ENCODE measurements at places on chromosomes 2 and 18.
A peak's percentile ranks its signal among the peaks of the same experiment; 100 is the strongest.

GRCh38 chr18:50170004-50170403, 24.9 kb downstream of the MYO5B start:
- no peak for DNase-seq

DNA sequence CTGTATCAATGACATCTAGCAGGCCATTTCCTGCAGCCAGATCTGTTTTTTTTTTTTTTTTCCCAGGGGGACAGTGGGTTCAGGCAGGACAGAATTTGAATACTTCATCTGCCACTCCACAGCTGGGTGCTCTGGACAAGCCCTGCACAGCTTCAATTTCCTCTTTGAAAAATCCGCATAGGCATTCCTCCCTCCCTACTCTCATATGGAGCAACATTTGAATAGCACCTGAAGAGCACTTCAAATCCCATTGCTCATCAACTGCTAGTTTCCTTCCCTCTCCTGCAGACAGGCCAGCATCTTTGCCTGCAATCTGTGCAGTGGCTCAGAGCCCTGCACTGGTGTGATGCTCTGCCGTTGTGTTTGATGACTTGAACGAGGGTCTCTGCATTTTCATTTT, 326.3 kb downstream of the TSN start:
- DNase-seq: no peak

DNA sequence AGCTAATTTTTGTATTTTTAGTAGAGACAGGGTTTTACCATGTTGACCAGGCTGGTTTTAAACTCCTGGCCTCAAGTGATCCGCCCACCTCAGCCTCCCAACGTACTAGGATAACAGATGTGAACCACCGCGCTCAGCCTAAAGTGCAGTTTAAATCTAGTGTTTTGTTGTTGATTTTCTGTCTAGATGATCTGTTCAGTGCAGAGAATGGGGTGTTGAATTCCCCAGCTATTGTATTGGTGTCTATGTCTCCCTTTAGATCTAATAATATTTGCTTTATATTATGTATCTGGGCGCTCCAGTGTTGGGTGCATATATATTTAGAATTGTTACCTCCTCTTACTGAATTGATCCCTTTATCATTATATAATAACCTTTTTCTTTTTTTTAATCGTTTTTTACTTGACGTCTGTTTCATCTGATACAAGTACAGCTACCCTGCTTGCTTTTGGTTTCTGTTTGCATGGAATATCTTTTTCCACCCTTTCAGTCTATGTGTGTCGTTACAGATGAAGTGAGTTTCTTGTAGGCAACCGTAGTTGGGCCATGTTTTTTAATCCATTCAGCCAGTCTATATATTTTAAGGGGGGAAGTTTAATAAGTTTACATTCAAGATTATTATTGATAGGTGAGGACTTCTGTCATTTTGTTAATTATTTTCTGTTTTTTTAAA, 34.3 kb downstream of the GALM start:
- DNase-seq: no peak

DNA sequence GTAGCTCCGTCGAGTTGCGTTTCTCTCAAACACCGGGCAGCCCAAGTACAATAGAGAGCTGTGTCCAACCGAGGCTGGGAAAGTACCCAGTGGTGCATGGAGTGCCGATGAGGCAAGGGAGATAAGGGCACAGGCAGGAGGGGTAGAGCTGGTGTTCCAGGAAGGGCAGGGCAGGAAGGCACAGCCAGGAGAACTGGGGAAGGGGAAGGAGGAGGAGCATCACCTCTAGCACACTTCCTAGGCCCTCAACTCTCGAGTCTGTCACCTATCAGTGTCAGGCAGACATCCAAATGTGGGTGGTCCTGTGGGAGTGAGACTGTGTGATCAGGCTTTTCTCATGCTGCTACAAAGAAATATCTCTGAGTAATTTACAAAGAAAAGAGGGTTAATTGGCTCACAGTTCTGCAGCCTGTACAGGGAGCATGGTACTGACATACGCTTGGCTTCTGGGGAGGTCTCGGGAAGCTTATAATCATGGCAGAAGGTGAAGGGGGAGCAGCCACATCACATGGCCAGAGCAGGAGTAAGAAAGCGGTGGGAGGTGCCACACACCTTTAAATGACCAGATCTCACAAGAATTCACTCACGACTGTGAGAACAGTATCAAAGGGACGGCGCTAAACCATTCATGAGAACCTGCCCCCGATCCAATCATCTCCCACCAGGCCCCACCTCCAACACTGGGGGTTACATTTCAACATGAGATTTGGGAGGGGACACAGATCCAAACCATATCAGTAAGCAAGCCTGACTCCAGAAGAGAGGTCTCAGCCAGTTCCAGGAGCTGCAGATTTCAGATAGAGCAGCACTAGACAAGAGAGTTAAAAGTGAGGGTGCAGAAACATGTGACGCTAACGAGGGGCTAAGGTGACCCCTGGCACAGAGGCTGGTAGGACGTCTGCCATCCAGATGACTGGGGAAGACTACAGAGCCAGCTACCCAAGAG, 75.7 kb downstream of the MBOAT2 start:
- no peak for DNase-seq

- DNase-seq: no peak
Observed at GRCh38 chr2:85537600-85538506, 1.1 kb upstream of the MAT2A start.

DNA sequence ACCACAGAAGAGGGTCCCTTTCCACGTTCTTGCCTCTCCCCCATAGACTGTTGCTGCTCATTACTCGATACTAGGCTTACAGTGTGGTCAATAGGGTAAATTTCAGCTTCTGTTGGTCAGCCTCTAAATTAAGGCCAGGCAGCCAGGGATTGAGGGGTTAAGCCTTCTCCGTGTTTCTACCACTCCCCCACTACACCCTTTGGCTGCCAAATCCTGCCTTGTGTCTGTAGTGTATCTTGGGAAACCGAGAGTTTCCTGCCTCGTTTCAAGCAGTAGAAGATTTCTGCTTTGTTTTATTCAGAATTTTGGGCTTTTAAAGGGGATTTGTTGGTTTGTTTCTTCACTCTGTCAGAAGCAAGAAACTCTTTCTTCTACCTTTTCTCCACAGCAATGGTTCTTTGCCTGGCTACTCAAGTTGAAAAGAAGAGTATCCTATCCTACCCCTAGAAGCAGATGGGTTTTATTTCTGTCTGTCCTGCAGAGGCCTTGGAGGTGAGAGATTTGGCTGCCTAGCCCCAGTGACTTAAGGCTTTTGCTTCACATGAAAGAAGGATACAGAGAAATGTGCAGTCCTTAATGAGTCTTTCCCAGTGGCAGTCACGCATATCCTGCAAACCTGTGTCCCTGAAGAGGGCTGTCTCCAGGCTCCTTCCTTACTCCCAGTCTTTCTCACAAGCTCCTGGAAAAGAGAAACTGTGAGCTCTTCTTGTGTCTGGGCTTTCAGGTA, 261.5 kb upstream of the TANK start:
- no peak for DNase-seq

GRCh38 chr2:28437149-28437835, 44.6 kb downstream of the FOSL2 start:
- no peak for DNase-seq

DNA sequence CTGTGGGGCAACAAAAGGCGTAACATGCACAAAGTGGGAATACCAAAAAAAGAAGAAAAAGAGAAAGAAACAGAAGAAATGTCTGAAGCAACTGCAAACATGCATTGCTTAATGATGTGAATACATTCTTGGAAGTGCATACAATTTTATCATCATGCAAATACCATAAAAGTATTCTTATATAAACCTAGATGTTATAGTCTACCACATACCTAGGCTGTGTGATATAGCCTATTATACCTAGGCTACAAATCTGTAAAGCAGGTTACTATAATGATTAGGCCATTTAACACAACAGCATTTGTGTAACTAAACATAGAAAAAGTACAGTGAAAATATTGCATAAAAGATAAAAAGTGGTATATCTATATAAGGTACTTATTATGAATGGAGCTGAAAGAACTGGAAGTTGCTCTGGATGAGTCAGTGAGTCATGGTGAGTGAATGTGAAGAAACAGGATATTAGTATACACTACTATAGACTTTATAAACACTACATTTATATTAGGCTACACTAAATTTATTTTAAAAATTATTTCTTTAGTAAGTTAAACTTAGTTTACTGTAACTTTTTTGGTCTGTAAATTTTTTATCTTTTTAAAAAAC, 319.4 kb upstream of the KCNH7 start:
- DNase-seq: peak; percentile 58

DNA sequence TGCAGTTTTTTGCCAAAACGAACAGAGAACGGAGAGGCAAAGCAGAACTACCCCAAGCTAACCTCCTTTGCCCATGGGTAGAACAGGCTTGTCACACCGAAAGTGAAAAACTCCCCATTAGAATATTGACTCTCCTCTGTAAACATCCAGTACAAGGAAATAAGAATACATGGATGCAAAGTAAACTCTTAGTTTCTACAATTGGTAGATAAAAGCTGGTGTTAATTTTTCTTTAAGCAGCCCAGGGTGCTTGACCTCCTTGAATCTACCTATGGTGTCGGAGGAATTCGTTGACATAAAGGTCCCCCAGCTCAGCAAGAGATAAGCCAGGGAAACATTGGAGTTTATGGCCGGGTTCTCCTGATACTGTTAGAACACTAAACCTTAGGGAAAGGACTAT, 48.4 kb upstream of the DSG1 start:
- DNase-seq: no peak

DNA sequence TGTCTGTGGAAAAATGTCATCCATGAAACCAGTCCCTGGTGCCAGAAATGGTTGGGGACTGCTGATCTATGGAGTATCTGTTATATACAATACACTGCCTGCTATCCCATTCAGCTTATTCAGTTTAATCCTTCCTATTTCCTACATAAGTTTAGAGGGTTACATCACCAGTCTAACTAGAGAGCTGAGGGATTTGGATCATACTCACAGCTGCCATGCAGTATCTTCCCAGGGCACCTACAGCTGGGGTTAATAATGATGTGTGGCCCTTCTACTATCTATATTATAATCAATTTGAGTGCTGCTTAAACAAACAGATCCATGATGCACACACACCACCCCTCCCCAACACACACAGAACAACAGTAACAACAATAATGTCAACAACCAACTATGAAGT, 524.0 kb downstream of the LRRTM4 start:
- DNase-seq: no peak

DNA sequence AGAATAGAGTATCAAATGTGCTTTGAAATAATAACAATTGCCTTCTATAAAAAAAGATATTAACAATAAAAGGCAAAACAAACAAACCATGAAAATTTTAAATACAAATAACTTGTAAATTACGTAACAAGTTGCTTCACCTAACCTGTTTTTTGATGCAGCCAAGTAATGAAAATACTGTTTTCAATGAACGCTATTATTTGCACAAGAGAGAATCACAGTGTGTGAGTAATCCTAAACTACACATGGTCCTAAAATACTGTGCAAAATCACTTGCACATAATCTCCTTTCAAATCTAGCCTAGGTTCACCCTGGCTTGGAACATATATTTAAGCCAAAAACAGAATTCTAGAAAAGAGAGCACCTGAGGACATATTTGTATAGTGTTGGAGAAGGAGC, 98.9 kb downstream of the CCDC148 start:
- DNase-seq: no peak

DNA sequence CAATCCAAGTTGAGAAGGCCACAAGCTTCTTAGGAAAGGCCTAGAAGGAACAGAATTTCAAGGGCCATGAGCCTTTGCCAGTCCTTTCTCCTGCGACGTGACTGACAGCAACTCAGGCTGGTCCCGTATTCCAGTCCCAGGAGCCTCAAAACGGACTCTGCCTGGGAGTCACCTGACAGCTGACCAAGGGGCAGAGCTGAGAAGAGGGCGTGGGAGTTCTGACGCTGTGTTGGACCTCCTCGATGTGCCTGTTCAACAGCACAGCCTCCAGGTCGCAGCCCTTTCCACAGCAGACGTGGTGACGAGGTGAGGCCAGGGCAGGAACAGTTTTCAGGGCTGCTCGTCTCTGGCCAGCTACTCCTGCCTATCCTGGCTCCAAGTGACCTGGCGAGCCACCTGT, 37.6 kb downstream of the CENPO start:
- DNase-seq: no peak

- no peak for DNase-seq
Observed at GRCh38 chr2:219906114-219907010, 278.9 kb downstream of the SLC4A3 start.

- no peak for DNase-seq
Observed at GRCh38 chr2:42368817-42369531, 8.0 kb upstream of the COX7A2L start.

DNA sequence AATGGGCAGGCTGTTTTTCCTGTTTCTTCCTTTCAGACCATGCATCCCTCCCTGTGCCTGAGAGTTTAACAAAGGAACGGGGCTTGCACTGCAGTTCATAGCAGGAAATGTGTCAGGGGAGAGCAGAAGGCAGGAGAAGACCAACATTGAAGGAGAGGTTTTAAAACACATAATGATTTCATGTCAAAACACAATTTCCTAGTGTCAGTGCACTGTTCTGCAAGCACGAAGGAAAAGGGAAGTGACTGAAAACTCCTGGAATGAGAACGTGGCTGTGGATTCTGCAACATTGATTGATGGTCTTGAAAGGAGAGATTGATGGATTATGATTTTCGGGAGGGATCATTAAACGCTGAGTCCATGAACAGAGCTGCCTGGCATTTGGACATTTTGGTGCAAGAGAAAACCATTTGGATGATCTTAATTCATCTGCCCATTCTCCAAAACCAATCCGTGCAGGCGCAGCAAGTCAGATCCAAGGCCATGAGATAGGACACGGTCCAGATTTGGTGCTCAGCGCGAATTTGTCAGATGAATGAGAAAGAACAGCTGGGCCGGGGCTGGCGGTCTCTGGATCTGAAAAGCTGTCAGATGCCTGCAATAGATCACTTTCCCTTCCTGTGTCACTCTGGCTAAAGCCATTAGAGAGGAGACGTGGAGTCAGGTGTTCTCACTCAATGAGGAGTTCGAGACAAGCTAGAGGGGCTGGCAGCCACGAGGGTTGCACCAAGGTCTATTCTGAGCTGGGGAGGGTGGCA, 38.4 kb downstream of the C1QL2 start:
- no peak for DNase-seq

DNA sequence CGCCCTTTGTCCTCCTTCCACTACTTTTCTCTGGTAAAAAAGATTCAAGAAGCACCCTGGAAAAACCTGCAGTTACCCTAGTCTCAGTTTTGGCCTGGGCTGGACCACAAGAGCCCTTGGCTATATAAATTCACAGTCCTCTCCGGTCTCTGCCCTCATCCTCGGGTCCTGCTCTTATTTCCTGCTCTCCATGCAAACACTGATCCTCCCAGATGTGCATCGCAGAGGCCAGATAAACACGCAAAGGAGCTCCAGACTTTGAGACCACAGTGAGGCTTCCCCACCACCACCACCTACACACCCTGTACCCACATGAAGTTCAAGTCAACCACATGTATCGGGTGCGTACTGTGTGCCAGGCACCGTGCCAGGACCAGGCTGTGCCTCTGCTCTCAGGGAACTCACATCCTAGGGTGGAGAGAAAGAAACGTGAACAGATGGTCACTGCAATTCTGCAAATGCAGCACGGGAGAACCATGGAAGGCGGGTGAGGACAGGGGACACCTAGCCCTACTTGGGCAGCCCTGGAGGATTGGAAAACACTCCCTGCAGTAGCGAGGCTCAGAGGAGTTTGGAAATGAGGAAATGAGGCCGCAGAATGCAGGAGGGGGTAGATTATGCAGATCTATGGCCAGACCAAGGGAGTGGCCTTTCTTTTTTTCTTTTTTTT, 7.4 kb downstream of the CTDSP1 start:
- DNase-seq: no peak
